Stimulated activated CD8-positive, alpha-beta memory T cell treated with anti-CD3 and anti-CD28 coated beads, Interleukin-4, amount 100 ng/mL, for 4 hours (primary cell): ENCODE measurements at places on chromosomes 13 and 19.

DNA sequence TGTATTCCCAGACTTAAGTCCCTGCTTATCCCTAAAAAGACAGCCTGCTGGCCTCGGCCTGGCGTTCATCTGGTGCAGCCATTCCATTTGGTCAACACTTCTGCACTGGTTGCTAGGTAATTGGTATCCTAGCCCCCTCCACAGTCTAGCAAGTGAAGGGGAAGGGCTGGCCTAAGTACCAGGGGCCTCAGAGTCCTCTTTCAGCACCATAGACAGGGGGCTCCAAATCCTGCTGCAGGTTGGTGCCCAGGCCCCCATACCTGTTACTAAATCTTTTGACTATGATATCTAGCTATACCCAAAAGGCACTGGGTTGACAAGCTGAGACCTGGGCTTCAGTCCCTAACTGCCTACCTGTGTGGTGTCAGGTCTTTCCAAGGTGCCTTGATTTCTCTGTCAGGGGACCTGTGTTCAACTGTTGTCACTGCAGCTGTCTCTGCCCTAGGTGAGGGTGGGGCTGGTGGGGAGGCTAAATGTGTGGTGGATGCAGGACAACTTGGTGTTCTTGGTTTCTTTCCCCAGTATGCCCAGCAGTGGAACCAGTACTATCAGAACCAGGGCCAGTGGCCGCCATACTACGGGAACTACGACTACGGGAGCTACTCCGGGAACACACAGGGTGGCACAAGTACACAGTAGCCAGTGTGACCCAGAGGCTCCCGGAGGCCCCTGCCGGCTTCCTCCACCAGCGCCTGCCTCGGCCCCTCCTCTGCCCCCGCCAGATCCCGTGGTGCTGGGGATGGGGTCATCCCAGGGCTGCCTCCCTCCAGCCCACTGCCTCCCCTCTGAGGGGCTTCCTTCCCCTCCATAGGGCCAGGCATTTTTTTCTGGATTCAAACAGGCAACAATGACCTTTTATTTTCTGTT, 3.8 kb upstream of the CCDC97 start:
- DNase-seq = no peak

GRCh38 chr13:94327318-94327717, 152.2 kb downstream of the DCT start:
- DNase-seq = no peak

DNA sequence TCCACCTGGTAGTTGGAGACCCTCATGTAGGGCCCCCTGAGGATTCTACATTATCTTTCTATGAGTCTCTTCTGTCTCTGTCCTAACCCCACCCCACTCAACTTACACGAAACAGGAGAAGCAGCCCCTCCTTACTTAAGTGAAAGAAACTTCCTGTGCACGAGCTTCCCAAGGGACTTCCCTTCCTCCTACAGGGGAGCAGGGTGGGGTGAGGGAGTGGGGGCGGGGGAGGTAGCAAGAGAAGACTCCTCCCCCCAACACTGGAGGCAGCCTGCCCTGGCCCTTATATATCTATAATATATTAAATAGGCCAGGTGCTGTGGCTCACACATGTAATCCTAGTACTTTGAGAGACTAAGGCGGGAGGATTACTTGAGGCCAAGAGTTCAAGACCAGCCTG, 5.5 kb upstream of the PDE4C start:
- DNase-seq = no peak

DNA sequence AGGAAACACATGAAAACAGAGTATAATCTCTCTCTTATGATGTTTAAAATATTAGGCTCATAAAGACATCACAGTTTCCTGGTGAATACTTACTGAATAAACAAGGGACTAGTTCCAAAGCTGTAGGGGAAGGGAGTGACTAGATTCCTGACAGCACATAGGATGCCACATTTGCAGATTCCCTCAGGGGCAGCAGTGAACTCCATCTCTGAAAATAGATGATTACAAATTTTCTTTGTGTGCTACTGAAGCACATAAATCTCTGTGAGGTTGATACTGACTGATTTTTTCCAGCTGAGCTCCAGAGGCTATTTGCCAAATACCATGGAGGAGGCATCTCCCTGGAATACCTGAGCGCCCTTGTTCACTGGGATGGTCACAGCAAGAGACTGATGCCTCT, 77.3 kb downstream of the FGF9 start:
- DNase-seq = no peak

DNA sequence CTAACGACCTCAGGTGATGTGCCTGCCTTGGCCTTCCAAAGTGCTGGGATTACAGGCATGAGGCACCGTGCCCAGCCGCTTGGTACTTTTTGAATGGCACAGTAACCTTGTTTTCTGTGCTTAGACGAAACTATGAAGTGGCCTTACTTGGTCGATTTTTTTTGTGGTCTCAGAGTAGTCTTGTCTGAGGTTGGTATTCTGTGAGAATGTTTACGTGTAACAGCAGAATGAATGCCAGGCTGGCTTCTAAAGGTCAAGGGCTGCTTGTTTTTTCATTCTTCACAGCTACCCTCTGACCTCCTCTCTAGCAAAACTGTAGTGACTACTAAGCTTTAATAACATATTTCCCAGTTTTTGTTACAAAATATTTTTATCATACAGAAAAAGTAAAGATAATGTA, 313.3 kb downstream of the GPC6 start:
- no peak for DNase-seq

DNA sequence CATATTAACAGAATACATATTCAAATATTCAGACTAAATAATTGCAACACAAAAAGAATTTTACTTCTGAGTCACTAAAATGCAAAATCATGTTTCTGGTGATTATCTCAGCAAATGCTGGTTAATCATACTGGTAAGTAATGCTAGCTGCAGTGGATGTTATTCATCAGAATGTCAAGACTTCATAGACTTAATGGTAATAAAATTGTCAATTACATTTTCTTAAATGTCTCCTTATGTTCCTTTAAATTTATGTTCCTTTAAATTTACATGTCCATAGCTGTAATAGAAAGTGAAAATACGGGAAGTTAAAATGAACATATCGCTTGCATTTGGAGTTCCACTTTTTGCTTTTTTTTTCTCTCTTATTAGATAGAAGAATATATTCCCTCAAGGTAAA, 853.0 kb downstream of the SLITRK6 start:
- no peak for DNase-seq

DNA sequence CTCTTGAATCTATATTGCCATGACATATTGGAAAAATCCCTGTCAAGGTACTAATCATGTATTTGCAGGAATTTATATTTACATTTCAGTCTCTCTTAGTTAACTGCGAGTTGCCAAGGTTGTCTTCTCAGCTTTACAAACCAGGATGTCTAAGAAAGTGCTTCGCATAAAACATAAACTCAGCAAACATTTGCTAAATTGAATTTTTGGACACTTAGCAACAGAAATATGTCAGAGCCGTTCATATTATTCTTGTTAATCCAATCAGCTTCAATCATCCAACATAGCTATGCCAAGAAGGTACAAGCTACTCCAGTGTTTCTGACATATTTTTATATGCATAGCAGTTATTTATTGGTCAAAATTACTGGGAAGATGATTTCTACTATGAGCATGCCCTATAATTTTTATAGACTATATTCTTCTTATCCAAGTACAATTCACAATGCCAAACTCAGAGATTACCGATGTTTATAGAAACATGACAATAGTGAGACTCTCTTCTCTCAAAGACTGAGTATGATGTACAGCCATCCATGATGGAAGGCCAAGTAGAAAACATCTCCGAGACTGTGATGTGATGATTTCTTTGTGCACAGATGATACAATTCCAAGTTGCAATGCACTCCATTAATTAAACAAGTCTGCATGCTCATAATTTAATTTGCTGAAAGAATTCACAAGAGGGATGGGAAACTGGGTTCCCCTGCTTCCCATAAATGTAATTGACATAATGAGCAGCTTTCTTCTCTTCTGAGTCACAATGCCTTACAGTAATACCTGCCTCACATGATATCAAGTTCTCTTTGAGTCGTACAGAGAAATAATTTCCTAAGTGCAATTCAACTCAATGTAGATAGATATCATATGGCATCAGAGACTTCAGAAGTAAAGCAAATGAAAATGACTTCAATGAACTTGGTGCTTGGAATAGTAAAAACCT, 776.3 kb downstream of the EFNB2 start:
- no peak for DNase-seq

DNA sequence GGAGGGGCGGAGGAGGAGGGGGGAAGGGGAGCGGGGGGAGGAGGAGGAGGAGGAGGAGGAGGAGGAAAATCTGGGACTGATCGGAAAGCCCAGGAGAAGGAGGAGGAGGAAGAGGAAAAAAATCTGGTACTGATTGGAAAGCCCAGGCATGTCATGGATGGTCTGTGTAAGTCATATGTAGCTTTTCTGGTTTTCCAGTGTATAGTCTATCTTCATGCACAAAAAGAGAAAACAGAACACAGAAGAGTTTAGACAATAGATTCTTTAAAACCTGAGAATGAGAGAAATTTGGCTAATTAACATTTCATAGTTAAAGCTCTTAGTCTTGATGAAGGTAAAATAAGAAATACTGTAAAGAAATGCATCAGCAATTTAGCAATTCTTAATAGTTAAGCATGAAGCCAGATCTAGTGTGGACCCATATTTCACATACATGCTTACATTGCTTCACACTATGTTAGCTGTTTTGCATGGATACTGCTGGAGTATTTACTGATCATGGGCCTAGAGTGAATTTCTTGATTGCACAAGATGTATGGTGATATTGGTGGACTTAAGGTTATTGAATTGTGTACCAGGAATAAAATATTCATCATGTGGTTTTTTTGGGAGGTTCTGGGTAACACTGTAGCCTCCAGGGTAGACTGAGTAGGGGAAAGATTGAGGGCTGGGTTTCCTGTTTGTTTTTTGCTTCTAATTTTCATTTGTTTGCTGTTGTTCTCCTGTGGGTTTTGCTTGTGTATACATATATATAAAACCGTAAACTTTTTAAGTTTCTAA, 41.4 kb downstream of the SUCLA2 start:
- no peak for DNase-seq

DNA sequence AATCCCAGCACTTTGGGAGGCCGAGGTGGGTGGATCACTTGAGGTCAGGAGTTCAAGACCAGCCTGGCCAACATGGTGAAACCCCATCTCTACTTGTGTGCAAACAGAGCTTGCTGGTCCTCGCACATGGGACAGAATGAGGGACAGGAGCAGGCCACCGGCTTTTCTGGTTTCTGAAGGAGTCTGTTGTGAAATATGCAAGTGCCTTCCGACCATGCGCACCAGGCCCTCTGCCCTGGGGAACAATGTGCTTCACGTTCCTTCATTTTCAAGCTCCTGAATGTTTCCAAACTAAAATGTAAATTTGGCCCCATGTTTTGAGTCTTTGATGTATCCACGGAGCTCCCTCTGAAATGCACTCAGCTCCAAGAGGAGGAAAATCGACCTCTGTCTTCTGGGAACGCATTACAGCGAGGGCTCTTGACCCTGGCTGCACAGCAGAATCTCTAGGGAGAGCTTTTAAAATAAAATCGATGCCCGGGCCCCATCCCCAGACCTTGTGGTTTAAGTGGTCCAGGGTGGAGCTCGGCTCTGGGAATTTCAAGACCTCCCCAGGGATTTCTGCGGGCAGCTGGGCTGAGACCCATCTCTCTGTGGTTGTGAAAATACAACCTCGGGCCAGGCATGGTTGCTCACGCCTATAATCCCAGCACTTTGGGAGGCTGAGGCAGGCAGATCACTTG, 9.3 kb upstream of the ACP4 start:
- no peak for DNase-seq

DNA sequence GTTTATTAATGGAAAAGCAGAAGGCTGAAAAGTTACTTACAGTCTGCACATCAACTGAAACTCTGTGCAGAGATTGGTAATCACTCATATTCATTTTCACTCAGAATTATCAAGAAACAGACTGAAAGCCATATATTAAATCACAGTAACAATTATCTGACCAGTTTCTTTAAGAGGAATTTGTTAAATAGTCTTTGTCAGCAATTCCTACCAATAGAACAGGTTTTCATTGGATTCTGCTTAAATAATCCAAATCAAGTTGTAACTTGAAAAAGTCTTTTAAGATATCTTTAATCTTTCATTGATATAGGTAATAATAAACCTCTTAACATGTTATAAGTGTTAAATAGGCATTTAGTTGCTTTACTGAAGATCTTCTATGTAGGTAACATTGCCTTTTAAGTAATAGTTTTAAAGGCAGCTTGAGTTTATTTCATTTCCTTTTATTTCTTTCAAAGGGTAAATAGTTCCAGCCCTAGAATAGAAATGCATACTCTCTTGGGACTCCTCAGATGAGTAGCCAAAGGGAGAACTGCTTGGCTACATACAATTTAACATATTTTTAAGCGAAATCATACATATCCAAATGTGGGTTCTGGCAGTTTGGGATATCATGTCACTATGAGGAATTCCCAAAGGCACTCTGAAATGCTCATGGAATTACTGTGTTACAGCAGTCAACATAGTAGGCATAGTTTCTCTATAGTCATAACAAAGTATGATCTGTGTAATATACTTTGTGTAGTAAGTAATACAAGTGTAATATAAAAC, 326.0 kb upstream of the SPRY2 start:
- DNase-seq = no peak

- no peak for DNase-seq
Measured at GRCh38 chr19:16077984-16078758, 1.9 kb downstream of the TPM4 start.

GRCh38 chr13:98309569-98310335, 132.7 kb upstream of the RNF113B start:
- no peak for DNase-seq

DNA sequence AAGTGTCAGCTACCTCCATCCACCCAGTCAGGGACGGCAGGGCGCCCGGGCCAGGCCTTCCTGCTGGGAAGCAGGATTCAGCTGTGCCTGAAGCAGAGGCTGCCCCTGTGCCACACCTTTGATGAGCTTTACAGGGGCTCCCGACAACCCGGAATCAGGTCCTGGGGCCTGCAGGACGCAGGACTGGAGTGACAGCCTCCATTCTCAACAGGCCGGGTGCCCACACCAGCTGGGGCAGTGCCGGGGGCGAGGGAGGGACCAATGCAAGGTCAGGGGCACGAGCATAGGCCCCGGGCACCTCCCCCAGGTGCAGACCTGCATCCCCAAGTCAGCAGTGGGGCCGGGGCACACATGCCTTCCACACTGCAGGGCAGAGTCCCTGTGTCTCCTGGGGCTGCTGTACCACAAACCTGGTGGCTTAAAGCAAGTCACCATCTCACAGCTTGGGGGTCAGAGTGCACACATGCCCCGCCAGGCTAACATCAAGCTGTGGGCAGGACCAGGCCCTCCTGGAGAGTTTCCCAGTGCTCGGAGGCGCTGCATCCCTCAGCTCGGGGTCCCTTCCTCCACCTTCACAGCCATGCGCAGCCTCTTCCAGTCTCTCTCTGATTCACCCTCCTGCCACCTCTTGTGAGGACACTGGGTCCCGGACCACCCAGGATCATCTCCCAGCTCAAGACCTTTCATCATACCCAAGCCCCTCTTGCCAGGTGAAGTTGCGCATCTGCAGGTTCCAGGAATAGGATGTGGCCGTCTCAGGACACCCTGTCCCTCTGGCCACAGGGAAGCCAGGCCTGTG, 13.4 kb downstream of the UBXN6 start:
- DNase-seq = no peak
